Thyroid gland (tissue), 4 donors: ENCODE measurements at places on chromosomes 3 and 15.

- H3K27me3 ChIP-seq = no peaks in the 10 kb centered on the region
- H3K36me3 ChIP-seq = no peaks in the 10 kb centered on the region
- no peak overlapping the region for H3K4me3 ChIP-seq
These were observed 811.0 kb upstream of the ALCAM start for GRCh38 chr3:104555728-104556127.

DNA sequence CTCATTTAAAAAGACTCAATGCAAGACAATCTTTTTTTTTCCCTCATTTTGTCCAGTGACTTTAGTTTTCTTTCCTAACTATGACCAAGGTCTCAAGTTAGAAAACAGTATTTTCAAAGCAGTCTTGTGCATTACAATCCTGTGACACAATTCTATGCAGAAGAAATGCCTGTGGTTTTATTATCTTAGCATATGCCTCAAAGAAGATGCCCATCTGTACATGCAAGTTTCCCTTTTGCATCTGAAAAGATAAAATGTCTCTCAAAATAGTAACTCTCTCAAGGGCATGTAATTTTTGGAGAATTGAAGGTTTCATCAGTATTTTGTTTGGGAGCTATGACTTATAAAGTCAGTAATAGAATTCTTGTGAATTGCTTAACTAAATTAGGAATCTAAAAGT is 292.0 kb upstream of the SUCLG2 start:
- H3K27me3 ChIP-seq = no peaks in the 10 kb centered on the region
- no peak overlapping the region for H3K27ac ChIP-seq
- DNase-seq = no peak
- no peak overlapping the region for H3K4me3 ChIP-seq

GRCh38 chr3:52712291-52713212 is 6.6 kb downstream of the SPCS1 start:
- no peak overlapping the region for H3K4me3 ChIP-seq
- no peak overlapping the region for H3K27ac ChIP-seq
- DNase-seq = no peak
- H3K4me1 ChIP-seq = no peaks in the 10 kb centered on the region

GRCh38 chr3:181930105-181930504 is 218.4 kb downstream of the SOX2 start:
- H3K4me3 ChIP-seq = no peak overlapping the region
- no peaks in the 10 kb centered on the region for H3K4me1 ChIP-seq
- no peaks in the 10 kb centered on the region for H3K27me3 ChIP-seq
- no peak overlapping the region for H3K27ac ChIP-seq
- DNase-seq = no peak

DNA sequence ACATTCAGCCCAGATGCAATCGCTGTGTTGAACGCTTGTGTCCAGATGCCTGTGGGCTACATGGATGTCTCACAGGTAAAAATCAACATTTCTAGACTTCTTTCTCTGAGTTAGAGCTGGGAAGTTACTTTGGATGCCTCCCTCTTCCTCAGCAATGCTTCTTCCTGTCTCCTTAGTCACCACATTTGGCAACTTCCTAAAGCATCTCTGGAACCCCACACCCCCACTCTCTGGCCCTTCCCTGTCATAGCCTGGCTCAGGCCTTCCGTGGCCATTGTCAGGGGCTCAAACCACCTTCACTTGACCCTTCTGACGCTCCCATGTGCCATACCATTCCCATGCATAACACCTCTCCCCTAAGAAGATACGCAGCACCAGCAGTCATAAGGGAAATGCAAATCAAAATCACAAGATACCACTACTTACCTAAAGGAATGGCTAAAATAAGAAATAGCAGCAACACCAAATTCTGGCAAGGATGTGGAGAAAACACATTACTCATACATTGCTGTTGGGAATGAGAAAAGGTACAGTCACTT is 21.6 kb upstream of the RGMA start:
- H3K4me1 ChIP-seq = no peaks in the 10 kb centered on the region
- H3K27ac ChIP-seq = no peak overlapping the region
- no peak for DNase-seq

- no peak for DNase-seq
- H3K4me3 ChIP-seq = no peak overlapping the region
- H3K27me3 ChIP-seq = no peaks in the 10 kb centered on the region
- no peaks in the 10 kb centered on the region for H3K36me3 ChIP-seq
- no peak overlapping the region for H3K27ac ChIP-seq
These were observed 360.5 kb downstream of the EPHA3 start for GRCh38 chr3:89467898-89468363.

DNA sequence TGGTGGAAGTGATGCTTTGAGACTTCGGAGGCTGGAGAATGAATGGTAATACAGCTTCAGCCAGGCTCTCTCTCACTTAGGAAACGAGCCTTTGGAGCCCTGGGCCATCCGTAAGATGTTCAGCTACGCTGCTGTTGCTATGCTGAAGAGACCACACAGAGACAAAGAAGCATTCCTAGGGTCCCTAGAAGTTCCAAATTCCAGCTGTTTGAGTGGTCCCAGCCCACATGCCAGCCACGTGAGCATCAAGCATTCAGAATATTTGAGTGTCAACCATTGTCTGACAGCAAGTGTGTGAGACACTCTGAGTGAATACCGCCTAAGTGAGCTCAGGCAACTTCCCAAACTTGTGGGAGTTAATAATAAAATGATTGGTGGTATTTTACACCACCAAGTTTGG is 212.9 kb downstream of the CD47 start:
- no peak overlapping the region for H3K4me3 ChIP-seq
- DNase-seq = no peak
- no peaks in the 10 kb centered on the region for H3K36me3 ChIP-seq
- no peaks in the 10 kb centered on the region for H3K27me3 ChIP-seq

GRCh38 chr3:195446359-195446758 is 3.5 kb upstream of the ACAP2 start:
- peaks cover 21% of the 10 kb centered on the region for H3K4me1 ChIP-seq
- H3K36me3 ChIP-seq = no peaks in the 10 kb centered on the region
- no peak overlapping the region for H3K27ac ChIP-seq
- no peaks in the 10 kb centered on the region for H3K27me3 ChIP-seq

DNA sequence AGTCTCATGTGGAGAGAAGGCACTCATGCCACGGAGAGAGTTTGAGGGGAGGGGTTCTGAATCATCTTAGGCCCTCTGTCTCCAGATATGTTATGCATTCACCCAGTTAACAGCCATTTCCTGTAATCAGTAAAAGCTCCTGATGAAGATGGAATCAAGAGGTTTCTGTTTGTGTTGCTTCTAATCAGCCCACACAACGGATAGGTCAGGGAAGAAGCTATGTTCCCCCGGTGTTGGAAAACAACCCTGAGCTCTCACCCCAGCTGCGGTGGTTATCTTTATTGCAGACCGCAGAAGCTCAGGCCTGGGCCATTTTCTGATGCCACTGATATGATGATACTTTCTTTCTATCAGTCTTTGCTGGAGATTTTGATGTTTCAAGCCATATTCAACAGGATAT is 338.5 kb upstream of the ONECUT1 start:
- H3K27me3 ChIP-seq = no peaks in the 10 kb centered on the region
- H3K27ac ChIP-seq = no peak overlapping the region
- DNase-seq = no peak
- no peaks in the 10 kb centered on the region for H3K4me1 ChIP-seq

- H3K27ac ChIP-seq = peak overlapping the region; percentile 52
- H3K36me3 ChIP-seq = no peaks in the 10 kb centered on the region
- no peak overlapping the region for H3K4me3 ChIP-seq
- H3K4me1 ChIP-seq = peaks cover 63% of the 10 kb centered on the region
These were observed 9.2 kb upstream of the TRAK1 start for GRCh38 chr3:42081838-42082473.

DNA sequence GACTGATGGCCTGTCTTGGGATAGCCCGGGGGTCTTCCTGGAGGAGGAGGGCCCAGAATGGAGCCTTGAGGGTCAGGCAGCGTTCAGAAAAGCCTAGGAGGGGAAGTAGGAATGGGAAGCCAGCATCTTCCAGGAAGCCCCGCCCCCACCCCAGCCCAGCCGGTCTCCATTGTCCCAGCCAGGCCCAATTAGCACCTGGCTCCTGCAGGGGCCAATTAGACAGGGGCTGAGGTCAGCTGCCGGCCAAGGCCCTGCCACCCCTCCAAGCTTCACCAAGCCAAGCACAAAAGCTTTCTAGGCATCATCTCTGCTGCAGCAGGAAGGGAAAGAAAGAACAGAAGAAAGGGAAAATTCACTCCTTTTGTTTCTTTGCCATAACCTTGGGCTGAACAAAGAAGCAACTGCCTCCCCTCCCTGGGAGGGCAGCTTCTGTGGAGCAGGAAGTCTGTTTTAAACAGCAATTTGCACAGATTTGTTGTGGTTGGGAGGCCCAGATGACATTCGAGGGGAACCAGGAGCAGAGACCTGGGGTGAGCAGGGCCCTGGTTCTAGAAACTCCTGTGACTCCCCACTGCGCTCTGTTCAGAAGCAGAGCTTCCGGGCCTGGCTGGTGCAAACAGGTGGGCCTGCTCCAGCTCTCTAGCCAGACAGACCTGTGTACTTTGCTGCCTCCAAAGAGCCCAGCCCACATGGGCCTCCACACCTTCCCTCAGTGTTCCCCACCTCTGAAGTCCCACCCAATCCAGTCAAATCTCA is 47.7 kb downstream of the CYP11A1 start:
- DNase-seq = no peak
- H3K4me1 ChIP-seq = no peaks in the 10 kb centered on the region
- H3K27ac ChIP-seq = no peak overlapping the region
- no peaks in the 10 kb centered on the region for H3K36me3 ChIP-seq
- no peak overlapping the region for H3K4me3 ChIP-seq

DNA sequence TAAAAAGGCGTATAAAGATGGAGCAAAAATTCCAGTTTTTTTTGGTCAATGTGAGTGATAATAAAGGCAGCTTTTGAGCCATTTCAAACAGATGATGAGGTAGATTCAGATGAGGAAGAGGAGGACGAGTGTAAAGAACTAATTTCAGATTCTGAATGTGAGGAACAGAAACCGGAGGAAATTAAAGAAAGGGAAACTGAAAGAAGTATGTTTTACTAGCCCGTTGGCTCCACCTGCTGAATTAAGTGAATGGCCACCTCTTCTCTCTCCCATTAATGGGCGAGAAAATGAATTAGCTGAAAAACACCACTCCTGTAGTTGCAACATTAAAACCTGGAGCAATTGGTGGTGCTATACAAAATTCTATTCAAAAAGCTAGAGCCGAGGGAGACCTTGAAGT is 55.4 kb downstream of the CYP19A1 start:
- no peak overlapping the region for H3K4me3 ChIP-seq
- no peaks in the 10 kb centered on the region for H3K36me3 ChIP-seq
- no peaks in the 10 kb centered on the region for H3K27me3 ChIP-seq
- DNase-seq = no peak

GRCh38 chr3:55489798-55490132 is 2.7 kb upstream of the WNT5A start:
- H3K36me3 ChIP-seq = no peaks in the 10 kb centered on the region
- no peak overlapping the region for H3K4me3 ChIP-seq
- DNase-seq = peak; percentile 72

DNA sequence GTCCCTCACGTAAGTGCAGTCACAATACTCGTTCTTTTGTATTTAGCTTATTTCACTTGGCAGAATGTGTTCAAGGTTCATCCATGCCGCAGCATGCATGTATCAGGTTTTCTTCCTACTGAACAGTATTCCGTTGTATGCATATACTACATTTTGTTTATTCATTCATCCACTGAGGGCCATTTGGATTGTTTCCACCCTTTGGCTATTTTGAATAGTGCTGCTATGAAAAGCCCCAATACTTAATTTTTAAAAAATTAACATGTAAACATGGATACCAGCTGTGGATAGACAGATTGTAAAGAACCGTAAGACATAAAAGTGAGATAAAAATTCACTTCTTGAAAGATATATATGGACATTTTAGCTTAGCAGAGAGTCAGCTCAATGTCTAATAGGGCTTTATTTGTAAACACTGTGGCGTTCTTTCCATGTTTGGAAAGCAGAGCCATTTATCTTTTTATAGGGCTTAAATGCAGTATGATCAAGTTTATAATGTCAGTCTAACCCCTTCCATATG is 115.9 kb downstream of the VPS8 start:
- no peak overlapping the region for H3K27ac ChIP-seq
- H3K36me3 ChIP-seq = peaks cover 34% of the 10 kb centered on the region
- no peak overlapping the region for H3K4me3 ChIP-seq
- no peak for DNase-seq
- no peaks in the 10 kb centered on the region for H3K27me3 ChIP-seq
- H3K4me1 ChIP-seq = no peaks in the 10 kb centered on the region

- H3K4me3 ChIP-seq = no peak overlapping the region
- H3K27me3 ChIP-seq = no peaks in the 10 kb centered on the region
- no peaks in the 10 kb centered on the region for H3K4me1 ChIP-seq
These were observed 141.0 kb upstream of the BNIP2 start for GRCh38 chr15:59830098-59830497.

GRCh38 chr3:39637807-39638206 is 170.3 kb downstream of the MOBP start:
- no peaks in the 10 kb centered on the region for H3K36me3 ChIP-seq
- H3K4me1 ChIP-seq = no peaks in the 10 kb centered on the region
- H3K27ac ChIP-seq = no peak overlapping the region
- no peak overlapping the region for H3K4me3 ChIP-seq
- H3K27me3 ChIP-seq = no peaks in the 10 kb centered on the region

DNA sequence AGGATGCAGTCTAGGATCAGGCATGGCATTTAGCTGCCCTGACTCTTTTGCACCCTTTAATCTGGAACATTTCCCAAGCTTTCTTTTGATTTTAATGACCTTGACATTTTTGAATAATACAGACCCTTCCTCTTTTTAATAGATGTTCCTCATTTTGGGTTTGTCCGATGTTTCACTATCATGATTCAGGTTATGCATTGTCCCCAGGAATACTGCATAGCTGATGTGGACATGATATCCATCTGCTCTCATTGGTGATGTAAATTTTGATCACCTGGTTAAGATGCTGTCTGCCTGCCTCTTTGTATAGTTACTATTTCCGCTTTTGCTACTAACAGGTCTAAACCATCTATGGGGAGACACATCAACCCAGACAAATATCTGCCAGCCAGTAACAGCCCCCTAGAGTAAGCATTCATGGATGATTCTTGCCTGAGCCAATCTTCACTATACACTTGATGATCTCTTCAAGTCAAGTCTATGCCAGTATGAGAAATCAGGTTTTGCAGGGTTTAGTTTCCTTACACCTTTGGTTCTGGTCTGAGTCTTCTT is 50.6 kb upstream of the ULK4 start:
- no peaks in the 10 kb centered on the region for H3K36me3 ChIP-seq
- DNase-seq = no peak
- H3K4me1 ChIP-seq = peaks cover 13% of the 10 kb centered on the region
- peak overlapping the region; percentile 76 for H3K27ac ChIP-seq
- no peak overlapping the region for H3K4me3 ChIP-seq

DNA sequence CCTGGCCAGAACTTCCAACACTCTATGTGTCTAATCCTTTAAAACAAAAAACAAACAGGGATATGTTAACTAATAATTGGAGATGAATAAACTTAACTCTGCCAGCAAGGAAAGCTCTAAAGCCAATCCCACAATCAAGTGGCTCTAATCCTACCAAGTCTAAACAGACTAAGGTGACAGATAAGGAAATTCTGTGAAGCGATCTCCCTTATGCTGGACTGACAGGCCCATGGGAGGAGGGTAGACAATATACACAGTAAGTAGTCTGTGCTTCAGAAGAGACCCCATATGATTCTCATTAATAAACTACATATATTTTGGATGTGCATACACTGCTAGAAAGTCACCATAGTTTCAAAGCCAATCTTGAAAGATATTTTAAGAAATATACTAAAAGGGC is 10.1 kb downstream of the VPS13C start:
- H3K27ac ChIP-seq = no peak overlapping the region
- no peaks in the 10 kb centered on the region for H3K27me3 ChIP-seq
- H3K4me1 ChIP-seq = peaks cover 12% of the 10 kb centered on the region
- H3K4me3 ChIP-seq = no peak overlapping the region
